Upper lobe of right lung (tissue), 1 donor: ENCODE measurements at places on chromosomes 7 and 10. TPM values are rescaled to one million over a fixed set of nuclear protein-coding genes. Genes with fewer than 3 reads are reported as not detected.

- DNase-seq, result no peak
- no peaks in the 10 kb centered on the region for H3K27me3 ChIP-seq
- no peaks in the 10 kb centered on the region for H3K36me3 ChIP-seq
- no peaks in the 10 kb centered on the region for H3K4me1 ChIP-seq
- H3K27ac ChIP-seq, result no peak overlapping the region
Measured at GRCh38 chr10:102185811-102186527, 33.8 kb downstream of the NOLC1 start.

DNA sequence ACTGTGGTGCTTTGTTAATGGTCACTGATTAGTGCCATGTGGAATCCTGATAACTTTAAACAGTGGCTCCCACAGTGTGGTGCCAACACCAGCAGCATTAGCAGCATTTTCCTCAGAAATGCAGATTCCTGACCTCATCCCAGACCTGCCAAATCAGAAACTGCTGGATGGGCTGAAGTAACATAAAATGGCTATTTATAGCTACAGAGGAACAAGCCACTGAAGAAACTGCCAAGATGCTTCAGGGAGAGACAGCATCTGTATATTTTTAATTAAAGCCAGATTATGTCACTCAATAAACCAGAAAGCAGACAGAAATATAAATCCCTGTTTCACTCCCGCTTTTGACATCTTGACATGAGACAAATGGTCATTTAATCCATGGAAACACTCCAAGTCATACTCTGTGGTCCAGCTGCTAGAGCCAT lies 178.5 kb downstream of the AMPH start:
- H3K27ac ChIP-seq, result no peak overlapping the region
- no peak for DNase-seq
- no peaks in the 10 kb centered on the region for H3K4me1 ChIP-seq
- no peaks in the 10 kb centered on the region for H3K36me3 ChIP-seq

DNA sequence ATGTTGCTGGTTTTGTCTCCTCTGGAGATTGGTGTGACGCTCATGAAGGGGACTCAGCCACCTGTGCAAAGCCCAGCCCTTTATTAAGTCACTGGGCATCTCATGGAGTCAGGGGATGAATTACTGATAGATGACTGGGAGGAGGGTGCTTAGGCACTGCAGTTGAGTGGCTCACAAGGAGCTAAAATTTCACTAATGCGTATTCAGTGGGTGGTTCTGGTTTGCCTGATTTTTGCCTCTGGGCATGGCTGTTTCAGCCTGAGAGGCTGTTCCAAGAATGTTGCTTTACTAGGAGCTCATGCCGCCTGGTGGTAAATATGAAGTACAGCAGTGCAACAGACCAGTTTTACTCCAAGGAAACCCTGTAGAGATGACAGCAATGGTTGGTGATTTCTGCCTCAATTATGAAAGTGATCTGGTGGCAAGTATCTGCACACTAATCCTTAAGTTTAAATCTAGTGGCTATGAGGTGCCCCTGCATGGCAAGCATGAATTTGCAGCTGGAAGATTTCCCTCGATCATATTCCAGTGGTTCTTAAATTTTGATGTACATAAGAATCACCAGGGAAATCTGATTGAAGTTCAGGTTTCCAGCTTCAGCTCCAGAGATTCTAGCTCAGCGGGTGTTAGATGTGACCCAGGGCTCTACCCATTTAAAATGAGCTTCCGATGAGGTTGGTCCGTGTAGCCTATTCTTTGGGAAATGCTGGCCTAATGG lies 19.9 kb downstream of the ACTA2 start:
- H3K4me3 ChIP-seq, result no peak overlapping the region
- DNase-seq, result no peak
- no peak overlapping the region for H3K27ac ChIP-seq
- H3K27me3 ChIP-seq, result no peaks in the 10 kb centered on the region
- H3K36me3 ChIP-seq, result peaks cover 12% of the 10 kb centered on the region

GRCh38 chr10:36739884-36740445 lies 385.4 kb upstream of the ANKRD30A start:
- DNase-seq, result no peak
- H3K4me1 ChIP-seq, result no peaks in the 10 kb centered on the region
- H3K36me3 ChIP-seq, result no peaks in the 10 kb centered on the region

DNA sequence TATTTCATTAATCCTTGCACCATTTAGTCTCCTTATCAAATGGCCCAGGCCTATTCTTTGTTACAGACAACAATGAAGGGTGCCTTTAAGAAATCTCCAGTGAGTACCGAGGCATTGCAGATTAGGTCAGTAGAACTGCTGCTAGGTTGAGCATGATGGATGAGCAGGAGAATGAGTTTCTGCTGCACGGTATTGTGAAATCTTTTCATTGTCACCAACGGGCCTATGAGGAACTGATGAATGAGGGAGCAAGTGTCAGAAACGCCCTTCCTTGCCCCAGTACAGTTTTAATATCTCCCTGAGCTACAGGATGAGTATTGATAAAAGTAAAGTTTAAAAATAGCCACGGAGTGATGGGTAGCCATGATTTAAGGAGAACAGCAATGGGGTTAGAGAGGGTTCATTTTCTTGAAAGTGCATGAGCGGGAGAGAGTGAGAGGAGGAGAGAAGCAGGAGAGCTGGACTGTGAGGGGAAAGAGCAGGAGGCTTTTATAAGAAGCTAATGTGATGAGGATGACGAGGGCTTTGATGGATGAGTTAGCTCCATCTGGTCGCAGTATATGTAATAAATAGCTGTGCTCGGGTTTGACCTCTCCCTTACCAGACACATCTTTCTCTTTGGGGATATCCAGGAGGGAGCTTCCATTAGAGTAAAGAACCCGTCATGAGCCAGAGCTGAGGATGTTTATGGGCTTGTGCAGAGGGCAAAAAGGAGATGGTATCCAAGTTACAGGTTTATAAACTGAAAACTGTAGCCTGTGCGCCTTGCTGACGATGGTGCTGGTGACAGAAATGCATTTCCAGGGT lies 526.1 kb downstream of the LRMDA start:
- H3K27me3 ChIP-seq, result no peaks in the 10 kb centered on the region
- H3K36me3 ChIP-seq, result no peaks in the 10 kb centered on the region
- H3K27ac ChIP-seq, result no peak overlapping the region
- H3K4me3 ChIP-seq, result no peak overlapping the region
- peaks cover 5% of the 10 kb centered on the region for H3K4me1 ChIP-seq
- no peak for DNase-seq

GRCh38 chr7:33109005-33109757 lies at the start of gene RP9:
RP9 (minus strand) TSS chr7:33109404; CDS start chr7:33109372, 32 bp downstream.
- H3K4me3 ChIP-seq, result peak within 1 kb of the TSS; percentile 95
- peaks cover 30% of the 10 kb centered on the region for H3K4me1 ChIP-seq
- no peaks in the 10 kb centered on the region for H3K27me3 ChIP-seq
- H3K36me3 ChIP-seq, result no peaks in the 10 kb centered on the region

The NXPH1 gene
- total RNA-seq, result not detected

The ELFN1 gene
- 4.3 TPM for total RNA-seq
